ENCODE measurements at places on chromosomes 1 and 21.

DNA sequence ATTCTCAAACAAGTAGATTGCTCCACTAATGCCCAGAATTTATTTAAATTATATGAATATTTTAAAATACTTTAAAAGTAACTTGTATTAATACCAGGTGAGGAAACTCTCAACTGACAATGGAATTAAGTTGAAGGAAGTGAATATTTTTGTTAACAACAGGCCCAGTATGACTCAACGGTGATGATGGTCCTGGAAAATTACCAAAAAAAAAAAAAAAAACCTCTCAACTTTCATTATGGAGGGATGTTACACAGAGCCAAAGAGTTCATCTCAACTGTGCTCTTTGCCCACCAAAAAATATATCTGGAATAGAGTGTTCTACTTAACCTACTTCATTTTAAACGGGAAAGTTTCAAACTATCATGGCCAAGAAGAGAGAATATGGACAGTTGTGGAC is 28.3 kb downstream of the CFH start:
- DNase-seq, result no peak

- DNase-seq, result no peak
These were observed 32.2 kb upstream of the AKT3 start for GRCh38 chr1:243882276-243882675.

GRCh38 chr1:106957795-106958194 is 98.7 kb upstream of the PRMT6 start:
- no peak for DNase-seq

GRCh38 chr1:235859789-235860188 is 6.9 kb downstream of the LYST start:
- DNase-seq, result no peak

- no peak for DNase-seq
These were observed 5.6 kb upstream of the CTPS1 start for GRCh38 chr1:40973912-40974311.

GRCh38 chr1:175839779-175840669 is 96.6 kb upstream of the TNR start:
- DNase-seq, result no peak

DNA sequence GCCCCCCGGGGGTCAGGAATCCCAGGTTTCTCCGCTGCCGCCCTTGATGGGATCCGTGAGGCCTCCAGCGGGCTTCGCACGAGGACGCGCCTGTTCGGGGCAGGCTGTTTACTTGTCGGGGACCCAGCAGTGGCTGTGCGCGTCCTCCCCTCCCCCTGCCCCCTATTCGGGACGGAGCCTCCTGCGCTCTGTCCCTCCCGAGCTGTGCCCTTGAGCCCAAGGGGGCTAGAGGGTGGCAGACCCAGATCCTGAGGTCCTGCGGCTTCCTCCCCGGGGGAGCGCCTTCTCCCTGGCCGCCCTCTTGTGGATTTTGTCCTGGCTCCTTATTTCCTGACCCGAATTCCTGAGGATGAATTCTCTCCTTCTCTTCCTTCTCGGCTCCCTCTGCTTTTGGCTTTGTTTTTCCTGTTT is 38.4 kb downstream of the PIK3CD start:
- no peak for DNase-seq

DNA sequence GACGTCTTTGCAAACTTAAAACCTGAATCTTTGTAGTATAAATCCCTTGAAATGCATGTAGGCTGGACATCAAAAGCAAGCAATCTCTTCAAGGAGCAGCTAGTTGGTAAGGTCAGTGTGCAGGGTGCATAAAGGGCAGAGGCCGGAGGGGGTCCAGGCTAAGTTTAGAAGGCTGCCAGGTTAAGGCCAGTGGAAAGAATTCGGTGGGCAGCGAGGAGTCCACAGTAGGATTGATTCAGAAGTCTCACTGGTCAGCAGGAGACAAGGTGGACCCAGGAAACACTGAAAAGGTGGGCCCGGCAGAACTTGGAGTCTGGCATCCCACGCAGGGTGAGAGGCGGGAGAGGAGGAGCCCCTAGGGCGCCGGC is 390 bp upstream of the PCSK9 start:
- DNase-seq, result no peak

DNA sequence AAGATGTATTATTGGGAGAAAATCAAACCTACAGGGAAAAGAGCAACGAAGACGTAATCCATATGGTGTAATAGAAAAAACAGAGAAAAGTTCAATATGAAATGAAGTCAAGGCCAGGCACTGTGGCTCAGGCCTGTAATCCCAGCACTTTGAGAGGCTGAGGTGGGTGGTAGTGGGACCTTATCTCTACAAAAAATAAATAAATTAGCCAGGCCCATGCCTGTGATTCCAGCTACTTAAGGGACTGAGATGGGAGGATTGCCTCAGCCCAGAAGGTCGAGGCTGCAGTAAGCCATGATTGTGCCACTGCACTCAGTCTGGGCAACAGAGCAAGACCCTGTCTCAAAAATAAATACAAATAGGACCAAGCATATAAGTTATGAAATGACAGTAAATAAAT is 11.4 kb downstream of the DESI2 start:
- no peak for DNase-seq

DNA sequence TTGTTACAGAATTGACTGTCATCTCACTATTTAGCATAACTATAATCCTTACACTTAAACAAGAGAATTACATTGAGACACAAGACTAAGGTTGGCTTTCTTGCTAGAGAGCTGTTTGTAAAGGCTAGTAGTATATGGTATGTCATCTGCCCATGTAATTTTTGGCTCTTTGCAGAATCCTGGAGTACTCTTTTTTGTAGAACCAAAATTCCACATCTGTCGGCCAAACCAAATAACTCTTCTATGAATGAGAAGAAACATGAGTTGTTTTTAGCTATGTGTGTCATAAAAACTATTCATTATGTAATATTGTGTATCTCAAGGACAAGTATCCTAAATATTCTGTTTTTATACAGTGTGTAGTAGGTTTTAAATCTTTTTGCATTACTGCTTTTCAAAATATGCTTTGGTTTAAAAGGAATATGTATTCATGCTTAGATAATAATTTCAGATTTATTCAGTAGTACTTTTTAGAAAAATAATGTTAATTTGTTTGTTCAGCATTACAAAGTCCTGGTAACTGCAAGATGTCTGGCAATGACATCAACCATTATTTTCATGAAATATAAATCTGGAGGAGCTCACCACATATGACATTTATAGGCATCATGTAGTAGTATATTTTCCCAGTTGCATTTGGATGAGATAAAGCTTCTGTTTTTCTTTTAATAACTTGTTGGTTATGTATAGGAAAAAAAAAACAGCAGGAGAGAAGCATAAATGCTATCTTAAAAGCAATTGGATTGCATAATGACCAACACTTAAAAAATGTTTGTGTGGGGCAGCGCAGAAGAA is 159.8 kb downstream of the HS2ST1 start:
- no peak for DNase-seq

DNA sequence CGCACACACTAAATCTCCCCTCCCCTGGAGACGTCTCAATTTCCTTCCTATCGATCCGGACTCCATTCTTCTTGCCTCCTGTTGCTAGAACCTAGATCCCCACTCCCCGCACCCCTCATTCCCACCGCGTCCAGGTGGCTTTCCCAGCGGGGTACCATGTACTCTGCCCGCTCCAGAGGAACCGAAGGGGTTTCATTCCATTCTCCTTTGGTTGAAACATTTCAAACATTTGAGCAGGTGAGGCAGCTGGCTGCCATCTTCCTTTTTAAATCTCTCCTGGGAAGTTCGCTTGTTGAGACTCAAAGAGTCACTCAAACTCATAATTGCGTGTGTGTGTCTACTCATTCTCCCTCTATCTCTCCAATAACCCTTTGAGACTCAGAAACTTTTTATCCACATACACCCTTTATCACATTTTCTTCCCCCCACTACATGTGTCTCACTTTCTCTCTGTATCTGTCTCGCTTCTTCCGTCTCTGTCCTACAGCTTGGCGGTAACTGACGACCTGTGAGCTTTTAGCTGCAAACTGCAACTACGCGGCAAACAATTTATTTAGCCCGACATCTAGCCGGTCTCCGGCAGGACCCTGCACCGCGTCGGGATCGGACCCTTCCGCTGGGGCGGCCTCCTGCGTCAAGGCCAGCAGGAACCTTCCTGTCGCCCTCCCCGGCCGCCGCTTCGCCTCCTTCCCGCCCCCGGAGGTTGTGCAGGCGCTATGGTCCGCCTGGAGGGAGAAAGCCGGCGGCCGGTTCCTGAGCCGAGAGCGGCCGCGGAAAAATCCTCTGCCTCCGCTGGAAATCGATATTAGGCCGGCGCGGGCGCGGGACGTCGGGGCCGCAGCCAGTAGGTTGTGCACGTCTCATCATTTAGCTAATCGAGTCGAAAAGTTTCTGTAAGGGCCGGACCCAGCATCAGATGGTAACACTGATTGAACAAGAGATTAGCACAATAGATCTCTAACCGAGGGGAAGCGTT is 3.0 kb upstream of the FOXD3 start:
- DNase-seq, result no peak

DNA sequence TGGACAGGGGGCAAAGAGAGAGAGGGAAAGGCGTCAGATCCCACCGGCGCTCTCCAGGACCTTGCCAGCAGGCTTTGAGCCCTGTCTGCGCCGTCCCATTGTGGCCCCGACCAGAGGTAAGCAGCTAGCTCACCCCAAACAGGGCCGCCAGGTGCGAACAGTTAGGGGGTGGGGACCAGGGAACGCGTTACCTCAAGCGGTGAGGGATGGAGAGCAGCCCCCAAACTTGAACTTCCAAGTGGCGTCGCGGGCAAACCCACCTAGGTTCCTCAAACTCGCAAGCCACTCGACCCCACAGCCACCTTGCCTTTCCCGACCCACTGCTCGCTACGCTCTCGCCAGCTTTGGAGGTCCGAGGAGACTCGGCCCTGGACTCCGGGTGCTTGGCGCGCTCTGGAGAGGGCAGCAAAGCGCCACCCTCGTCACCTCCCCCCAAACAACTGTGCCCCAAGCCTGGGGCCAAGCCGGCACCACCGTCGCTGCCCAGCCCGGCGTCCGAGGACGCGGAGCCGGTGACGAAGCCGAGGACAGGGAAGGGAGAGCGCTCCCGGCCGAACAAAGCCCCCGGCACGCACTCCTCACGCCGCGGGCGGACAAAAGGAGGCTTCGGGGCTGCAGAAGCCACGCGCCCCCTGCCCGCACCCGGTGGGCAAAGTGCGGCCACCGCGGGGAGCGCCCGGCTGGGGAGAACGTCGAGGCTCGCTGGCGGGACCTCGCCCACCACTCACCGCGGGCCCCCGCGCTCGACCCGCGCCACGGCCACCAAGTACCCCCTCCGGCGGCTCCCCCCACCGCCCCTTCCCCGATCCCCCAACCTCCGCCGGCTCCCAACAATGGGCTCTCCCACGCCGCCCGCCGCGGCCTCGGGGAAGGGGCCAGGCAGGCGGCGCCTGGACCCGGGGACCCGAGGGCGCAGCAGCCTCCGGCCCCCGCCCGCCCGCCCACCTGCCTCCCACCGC is 976 bp downstream of the SSBP3 start:
- DNase-seq, result no peak

- DNase-seq, result no peak
These were observed 48.8 kb downstream of the NID1 start for GRCh38 chr1:236016083-236016482.

DNA sequence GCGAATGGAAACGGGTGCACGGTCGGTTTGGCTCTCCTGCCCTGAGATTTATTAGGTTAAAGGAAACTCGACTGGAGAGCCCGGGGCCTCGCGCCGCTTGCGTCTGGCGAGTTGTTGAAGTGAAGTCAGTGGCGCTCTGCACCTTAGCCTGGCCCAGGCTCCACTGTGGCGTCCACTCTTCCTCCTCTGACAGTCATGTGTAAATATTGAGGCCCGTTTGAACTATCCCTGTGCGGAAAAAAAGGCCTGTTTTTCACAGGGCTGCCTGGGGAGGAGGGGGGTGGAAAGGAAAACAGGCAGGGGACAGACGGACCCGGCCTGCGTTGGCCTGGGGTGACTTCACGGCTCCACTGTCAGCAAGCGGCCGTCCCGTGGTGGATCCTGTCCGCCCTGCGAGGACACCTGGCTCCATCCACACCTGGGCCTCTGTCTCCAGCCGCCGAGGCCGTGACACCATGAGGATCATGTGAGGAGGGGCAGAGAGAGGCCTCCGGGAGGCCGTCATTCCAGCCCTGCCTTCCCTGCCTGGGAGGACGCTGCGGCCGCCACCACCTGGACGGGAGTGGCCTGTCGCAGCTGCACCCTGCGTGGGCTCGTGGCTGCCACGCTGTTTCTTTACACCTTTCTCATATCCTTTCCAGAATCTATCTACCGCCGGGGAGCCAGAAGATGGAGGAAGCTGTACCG is 59.8 kb downstream of the FAAP20 start:
- DNase-seq, result no peak

DNA sequence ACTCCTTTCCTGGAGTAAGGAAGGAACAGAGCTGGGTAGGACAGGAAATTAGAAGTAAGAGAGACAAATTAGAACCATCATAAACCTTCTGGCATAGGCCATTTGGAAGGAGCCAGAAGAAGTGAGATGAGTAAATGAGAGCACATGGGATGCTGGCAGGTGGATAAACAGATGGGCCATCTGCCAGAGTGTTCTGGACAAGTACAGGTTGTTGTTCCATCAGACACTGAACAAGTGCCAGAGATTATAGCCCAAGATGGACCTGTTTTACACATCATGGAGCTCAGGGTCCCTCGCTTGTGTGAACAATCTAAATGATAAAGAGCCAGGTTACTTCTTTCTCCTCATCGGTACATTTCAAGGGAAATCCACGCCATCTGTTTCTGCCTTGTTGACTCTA is 200.3 kb downstream of the HHIPL2 start:
- DNase-seq, result no peak

- no peak for DNase-seq
These were observed 134.6 kb upstream of the PDE4B start for GRCh38 chr1:65658122-65658521.

GRCh38 chr1:46363121-46363520 is 22.5 kb downstream of the NSUN4 start:
- DNase-seq, result no peak

GRCh38 chr1:192698731-192699130 is 62.8 kb downstream of the RGS13 start:
- no peak for DNase-seq
